ENCODE measurements at places on chromosomes 5 and 9.

- DNase-seq = no peak
Measured at GRCh38 chr5:64864171-64864570, 95.4 kb downstream of the CWC27 start.

DNA sequence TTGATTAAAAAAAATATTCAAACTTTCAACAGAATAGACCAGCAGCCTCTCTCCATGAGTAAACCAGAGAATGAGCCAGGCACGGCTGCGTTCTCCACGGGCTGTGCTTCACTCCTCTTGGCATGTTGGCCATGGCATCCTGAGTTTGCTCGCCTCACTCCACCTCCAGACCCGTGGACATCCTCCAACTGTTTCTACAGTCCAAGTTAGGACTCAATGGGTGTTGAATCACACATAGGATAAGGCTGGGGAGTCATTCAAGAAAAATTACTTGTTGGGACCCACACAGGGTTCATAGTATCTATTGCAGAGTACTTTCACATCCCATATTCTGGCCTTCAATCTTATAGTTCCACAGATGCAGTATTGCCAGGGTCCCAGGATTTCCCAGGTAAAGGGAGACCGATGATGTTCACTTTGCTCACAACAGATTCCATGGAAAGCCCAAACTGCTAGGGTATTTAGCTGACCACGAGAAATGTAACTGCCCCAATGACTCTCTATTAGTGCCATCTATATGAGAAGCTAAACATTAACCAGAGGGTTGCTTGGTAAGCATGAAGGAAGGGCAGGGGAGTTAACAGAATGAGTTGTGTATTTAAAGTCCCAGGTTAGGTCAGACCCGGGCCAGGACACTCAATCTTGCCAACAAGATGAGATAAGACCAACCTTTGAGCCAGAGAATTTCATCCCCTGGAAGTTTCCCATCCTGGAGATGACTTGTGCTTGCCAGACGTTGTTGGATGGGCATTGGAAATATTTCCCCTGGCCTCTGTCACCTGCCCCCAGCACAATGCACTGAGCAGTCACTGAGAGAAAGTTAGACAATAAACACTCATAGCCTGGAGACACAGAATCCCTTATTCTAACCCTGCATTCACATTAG, 19.7 kb upstream of the GDA start:
- no peak for DNase-seq

GRCh38 chr5:159581502-159582249, 251.4 kb upstream of the IL12B start:
- DNase-seq = peak; percentile 81

- DNase-seq = no peak
Measured at GRCh38 chr9:116342941-116343340, 189.3 kb downstream of the PAPPA start.

DNA sequence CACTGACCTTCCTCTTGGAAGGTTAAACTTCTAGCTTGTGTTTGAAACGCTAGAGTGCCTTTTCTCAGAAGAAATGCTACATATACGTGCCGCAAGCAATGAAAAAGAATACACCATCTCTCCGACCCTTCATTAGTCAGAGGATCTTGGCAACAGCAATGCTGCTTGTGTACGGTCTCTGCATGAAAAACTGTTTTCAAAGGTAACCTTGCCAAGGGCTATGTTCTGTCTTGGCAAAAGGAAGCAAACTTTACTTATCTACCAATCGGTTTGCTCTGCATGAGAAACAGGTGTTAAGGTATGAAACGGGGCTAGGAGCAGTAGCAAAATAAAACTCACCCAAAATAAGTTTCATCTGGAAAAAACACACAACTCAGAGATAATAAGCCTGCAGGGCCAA, 297.8 kb downstream of the FBXL17 start:
- DNase-seq = no peak

GRCh38 chr9:29648132-29648531, 2074.9 kb upstream of the C9orf72 start:
- no peak for DNase-seq
